RWPE1 (cell line): ENCODE measurements at places on chromosomes 5 and 9.
A peak's percentile ranks its signal among the peaks of the same experiment; 100 is the strongest.

DNA sequence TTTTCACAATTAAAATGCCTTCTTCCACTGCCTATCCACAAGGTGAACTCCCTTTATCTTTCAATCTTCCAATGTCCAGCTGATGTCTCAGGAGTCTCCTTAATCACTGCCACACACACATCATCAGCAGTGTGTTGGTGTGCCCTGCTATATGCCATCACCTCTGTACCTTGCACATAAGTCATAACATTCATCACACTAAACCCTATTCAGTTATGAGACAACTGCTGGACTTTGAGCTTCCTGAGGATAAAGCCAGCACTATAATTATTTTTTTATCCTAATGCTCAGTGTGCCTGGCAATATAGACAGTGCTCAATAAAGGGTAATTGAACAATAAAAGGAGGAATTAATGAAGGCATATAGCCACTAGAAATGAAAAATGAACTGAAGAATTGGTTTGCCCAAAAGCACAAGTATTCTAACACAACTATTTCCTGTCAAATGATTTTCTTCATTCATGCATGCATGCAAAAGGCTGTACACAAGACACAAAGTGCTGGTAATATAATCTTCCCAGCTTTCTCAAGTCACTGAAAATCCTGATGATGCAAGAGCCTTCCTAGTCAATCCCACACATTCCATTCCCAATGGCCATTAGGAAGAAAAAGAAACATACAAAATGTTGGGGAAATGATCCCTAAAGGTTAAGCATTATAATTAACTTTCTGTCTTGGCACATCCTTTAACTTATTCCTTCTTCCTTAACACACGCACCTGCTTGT lies 32.4 kb downstream of the LPAR1 start:
- no peak for DNase-seq

- DNase-seq = no peak
These were observed 563.8 kb downstream of the PTPRD start for GRCh38 chr9:10048994-10049393.

- no peak for DNase-seq
These were observed 2.5 kb upstream of the ABO start for GRCh38 chr9:133277467-133277866.

GRCh38 chr5:115835481-115835880 lies 5.9 kb downstream of the ATG12 start:
- DNase-seq = no peak

DNA sequence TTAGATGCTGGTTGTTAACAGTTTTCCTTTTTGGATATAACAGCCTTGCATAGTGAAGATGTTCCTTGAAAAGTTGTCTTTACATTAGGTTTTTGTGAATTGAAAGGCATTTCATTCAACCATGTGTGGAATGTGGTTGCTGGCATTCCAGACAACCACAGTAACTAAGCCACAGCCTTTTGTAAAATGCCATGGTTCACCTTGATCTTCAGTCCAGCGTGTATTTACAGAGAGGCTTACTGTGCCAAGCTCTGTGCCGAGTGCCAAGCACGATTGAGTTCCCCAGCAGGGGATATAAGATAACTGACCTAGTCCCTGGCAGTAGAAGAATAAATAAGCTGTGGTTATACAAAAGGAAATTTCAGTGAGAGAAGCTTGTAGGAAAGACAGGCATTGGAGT lies 4.9 kb downstream of the EXOSC2 start:
- DNase-seq = no peak

GRCh38 chr5:158375531-158375930 lies 516.6 kb upstream of the CLINT1 start:
- DNase-seq = no peak

GRCh38 chr9:91710158-91710557 lies 239.9 kb downstream of the ROR2 start:
- DNase-seq = no peak

DNA sequence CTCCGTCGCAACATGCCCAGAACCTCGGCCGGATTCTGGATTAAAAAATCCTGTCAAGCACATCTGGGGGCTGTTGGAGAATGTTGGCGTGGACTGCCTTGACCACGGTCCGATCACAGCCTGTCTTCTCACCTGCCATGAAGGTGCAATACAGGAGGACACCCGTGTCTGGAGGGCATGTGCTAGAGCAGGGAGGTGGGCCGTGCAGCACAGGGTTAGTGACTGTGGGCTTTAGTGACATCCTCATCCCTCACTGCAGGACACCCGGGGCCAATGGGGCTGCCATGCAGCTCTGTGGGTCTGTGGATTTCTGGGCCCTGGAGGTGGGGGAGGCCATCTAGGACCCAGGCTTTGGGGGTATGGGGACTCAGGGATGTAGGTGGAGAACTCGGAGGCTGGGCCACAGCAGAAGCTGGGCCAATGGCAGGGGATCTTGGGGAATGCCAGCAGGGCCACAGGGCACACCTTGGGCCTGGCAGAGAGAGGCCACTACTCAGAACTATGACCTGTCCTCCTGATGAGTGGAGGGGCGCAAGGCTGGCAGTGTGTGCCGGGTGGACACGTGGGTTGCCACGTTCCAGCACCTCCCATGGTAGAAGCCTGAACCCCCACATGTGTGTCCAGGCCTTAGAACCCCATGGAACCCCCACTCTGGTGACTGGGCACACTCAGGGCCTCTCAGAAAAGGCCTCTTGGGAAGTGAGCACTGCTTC lies 23.3 kb downstream of the ZDHHC11B start:
- DNase-seq = no peak

- DNase-seq = no peak
These were observed at the start of gene LCP2 for GRCh38 chr5:170297589-170298462. TSS of gene LCP2 (minus strand) at chr5:170297777. CDS start at chr5:170297611, 166 bp downstream.

DNA sequence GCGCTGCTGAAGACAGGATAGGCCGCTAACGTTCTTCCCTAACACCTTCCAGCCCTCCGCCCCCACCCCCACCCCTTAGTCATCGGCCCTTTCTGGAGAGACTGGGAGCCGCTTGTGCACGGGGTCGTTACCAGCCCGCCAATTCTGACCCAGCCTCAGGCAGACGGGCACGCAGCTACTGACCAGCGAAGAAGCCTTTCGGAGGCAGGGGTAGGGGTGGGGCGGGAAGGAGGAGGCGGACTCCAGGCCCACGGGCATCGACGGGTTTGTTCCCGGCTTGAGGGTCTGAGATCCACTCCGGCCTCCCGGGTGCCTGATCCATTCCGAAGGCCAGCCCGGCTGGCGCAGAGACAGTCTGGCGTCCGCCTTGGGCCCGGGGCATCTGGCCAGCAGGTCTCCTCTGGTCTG lies 729 bp upstream of the HAND1 start:
- DNase-seq = no peak

GRCh38 chr9:126935630-126936029 lies 21.0 kb downstream of the RALGPS1 start:
- DNase-seq = no peak

DNA sequence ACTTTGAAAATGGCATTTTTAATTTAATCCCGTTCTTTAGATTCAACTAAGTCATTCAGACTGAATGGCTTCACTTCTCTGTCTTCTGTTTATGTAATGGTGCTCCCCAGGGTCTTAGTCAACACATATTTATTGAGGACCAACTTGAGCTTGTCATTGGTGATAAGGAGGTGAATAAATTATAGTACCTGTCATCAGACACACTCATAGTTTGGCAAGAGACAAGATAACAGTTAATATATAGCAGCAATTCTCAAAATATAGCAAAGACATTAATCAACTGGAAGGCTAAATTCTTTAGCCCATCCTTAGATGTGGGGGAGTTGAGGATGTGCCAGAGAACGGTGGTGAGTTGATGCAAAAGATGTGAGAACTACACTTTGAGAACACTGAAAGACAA lies 78.4 kb downstream of the MACIR start:
- no peak for DNase-seq

DNA sequence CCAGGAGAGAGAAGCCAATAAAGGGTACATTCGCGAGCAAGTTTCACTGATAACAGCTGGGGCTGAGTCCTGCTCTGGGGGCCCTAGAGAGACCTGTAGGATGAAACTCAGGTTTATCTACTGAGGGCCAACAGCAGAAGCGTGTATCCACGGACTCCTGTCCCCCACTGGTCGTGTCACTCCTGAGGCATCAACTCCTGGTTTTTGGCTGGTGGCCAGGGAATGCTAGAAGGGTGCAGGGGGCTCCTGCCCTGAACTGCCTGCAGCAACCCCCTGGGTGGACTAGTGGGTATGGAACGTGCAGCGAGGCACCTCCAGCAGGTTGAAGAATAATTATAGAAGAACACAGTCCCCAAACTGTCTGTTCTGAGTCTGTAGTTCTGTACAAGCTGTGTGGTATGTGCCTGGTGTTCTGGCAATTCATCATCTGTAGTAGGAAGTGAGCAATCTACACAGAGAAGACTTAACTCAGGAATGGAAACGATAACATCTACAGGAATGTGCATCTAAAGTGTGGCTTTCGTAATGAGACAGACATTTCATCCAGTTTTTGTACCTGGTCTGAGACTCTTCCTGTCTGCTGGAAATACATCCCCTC lies 64.5 kb upstream of the GNA14 start:
- peak; percentile 43 for DNase-seq

GRCh38 chr5:27491746-27492439 lies 453.5 kb upstream of the CDH9 start:
- DNase-seq = no peak

GRCh38 chr9:95336281-95336680 lies 18.8 kb upstream of the FANCC start:
- DNase-seq = no peak

GRCh38 chr5:80937584-80938356 lies 22.4 kb upstream of the RASGRF2 start:
- DNase-seq = peak; percentile 41

DNA sequence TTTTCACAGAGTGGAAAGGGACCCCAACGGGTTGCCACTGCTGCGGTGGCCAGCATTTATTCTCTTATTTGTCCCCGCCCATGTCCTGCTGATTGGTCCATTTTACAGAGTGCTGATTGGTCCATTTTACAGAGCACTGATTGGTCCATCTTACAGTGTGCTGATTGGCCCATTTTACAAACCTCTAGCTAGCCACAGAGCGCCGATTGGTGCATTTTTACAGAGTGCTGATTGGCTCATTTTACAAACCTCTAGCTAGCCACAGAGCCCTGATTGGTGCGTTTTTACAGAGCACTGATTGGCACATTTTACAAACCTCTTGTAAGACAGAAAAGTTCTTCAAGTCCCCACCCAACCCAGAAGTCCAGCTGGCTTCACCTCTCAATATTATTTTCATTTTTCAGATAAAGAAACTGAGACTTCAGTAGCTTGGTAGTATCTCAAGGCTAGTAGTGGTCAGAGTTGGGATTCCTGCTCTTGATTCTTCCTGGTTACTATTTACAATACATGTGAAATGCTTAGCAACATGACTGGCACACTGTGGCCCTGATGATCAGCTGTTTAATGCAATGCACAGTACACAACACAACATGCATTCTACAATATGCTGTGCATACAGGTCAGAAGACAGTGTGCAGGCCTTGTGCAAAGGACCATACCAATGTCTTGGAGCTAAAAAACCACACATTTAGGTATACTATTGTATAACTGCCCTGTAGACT lies 63.6 kb upstream of the BOD1 start:
- DNase-seq = no peak

DNA sequence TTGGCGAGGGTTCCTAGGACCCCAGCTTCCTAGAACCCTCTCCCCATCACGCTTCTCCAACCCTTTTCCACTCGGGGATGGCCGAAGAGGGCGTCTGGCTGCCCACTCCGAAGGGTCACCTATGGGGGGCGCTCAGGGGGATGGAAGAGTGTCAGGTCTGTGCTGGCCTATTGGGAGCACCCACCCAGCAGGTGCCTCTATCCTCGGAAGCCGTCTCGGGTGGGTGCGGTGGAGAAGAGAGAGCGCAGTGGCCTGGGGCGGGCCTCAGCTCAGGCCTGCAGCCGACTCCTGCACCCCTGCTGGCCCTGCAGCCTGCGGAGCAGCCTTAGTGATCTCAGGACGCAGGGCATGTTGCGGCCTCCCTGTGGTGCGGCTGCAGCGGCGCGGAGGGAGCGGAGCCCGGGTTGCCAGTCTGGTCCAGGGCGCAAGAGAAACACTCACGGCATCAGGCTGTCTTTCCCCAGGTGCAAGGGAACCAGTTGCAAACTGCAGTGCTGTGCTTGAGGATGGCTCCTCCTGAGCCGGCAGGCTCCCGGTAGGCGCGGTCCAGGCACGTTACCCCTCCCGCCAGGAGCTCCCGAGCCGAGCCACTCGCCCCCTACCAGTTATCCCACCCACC lies 1.5 kb upstream of the IRX2 start:
- no peak for DNase-seq

DNA sequence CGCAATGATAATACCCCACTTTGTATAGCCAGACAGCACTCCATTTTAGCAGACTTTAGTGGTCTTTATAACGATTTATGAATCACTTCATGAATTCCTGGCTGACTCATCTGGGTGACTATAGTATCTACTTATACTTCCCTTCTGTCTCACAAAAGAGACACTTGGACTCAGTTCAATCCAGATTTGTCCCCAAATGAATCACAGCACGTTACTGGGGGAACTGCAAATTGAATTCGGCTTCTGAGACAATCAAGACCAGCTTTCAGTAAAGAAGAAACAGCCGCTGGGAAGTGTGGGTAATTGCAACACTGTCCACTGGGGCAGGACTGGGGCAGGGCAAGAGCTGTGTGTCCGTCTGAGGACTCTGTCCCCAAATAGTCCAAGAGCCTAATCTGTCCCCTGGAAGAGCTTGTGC lies 337.3 kb upstream of the RFX3 start:
- DNase-seq = peak; percentile 30

- DNase-seq = peak; percentile 81
These were observed 23.2 kb upstream of the PRRC2B start for GRCh38 chr9:131370638-131371037.

DNA sequence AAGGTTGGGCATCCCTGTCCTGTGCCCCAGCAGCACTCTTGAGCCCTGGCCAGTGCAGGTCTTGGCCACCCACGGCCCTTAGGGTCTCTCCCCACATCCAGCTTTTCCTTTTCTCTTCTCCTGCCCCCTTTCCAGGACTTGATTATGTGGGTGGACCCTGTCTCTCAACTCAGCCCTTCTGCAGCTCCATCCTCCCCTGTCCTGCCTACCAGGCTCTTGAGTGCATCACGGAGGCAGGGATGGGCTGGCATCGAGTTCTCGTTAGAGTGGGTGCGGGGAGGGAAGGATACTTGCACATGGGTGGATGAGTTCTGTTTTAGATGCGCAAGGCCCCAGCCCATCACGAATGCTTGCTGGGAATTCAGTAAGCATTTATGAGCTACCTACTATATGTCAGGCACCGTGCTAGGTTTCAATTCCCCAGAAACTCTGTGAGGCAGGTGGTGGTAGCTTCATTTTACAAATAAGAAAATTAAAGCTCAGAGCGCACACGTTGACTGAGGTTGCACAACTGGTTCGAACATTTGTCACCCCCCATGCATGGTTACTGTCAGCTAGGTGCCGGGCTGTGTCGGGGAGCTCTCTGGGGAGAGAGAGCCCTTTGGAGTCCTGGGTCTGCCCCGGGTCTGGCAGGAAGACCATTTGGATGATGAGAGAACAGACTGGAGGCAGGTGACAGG lies 144.6 kb upstream of the PITX1 start:
- no peak for DNase-seq
